ENCODE measurements at places on chromosomes 6 and 20.

DNA sequence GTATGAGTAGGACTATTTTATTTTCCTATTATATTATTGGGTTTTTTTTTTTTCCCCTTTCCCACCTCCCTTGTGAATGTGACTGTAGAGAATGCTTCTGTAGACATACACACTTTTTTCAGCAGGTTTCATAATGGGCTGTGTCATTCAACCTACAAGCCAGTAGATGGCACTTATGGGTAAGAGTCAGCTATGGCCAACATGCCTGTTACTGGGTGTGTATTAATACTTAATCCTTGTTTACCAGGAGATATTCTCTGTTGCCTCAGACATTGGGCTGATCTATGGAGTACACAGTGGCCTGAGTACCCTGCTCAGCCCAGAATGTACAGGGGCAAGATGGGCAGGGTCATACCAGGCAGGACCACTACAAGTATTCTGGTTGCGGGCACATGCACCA is 382.5 kb downstream of the EPHA7 start:
- H3K27me3 ChIP-seq = no peaks in the 10 kb centered on the region
- H3K27ac ChIP-seq = no peak overlapping the region
- H3K4me1 ChIP-seq = no peaks in the 10 kb centered on the region
- H3K36me3 ChIP-seq = no peaks in the 10 kb centered on the region

GRCh38 chr6:142303176-142303533 is 1.3 kb downstream of the ADGRG6 start:
- H3K4me3 ChIP-seq = no peak overlapping the region
- H3K27ac ChIP-seq = no peak overlapping the region
- H3K36me3 ChIP-seq = no peaks in the 10 kb centered on the region
- peaks cover 3% of the 10 kb centered on the region for H3K27me3 ChIP-seq

DNA sequence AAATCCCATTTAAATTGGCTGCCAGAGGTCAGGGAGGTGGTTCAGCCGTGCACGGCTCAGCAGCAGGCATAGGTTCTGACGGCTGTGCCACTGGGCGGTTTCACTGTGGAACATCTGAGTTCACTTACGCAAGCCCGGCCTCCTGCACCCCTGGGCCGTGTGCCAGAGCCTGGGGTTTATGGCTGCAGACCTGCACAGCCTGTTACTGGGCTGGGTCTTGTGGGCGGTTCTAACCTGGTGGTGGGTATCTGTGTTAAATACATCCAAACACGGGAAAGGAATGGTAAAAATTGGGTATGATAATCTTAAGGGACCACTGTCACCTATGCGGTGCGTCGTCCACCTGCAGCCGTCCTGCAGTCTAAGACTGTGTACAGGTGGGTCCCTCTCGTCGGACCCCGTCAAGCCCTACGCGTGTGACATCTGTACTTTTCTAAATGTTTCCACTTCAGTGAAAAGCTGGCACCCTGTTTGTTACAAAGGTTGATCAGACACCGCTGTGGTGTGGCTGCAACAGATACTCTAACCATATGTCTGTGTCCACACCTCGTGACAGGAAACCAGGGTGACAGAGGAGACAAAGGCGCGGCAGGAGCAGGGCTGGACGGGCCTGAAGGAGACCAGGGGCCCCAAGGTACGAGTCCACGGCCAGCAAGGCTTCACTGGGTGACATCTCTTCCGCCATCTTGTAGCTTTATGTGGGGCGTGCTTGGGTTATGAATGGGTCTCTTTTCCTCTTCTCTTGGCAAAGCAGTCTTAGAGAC is 21.5 kb downstream of the COL9A3 start:
- no peaks in the 10 kb centered on the region for H3K4me1 ChIP-seq
- no peaks in the 10 kb centered on the region for H3K36me3 ChIP-seq
- no peak overlapping the region for H3K4me3 ChIP-seq
- no peak overlapping the region for H3K27ac ChIP-seq

DNA sequence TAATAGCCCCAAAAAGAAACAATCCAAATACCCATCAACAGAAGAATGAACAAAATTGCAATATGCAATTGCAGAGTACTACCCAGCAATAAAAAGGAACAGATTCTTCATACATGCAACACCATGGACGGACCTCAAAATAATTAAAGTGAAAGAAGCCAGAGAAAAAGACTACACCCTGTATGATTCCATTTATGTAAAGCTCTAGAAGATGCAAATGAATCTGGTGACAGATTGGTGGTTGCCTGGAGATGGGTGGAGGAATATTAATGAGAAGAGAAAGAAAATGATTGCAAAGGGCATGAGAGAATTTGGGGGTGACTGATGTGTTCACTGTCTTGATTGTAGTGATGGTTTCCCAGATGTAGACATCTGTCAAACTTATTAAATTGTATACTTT is 51.8 kb downstream of the HECA start:
- no peak for DNase-seq
- no peak overlapping the region for H3K4me3 ChIP-seq
- H3K27me3 ChIP-seq = no peaks in the 10 kb centered on the region
- H3K36me3 ChIP-seq = no peaks in the 10 kb centered on the region
- no peaks in the 10 kb centered on the region for H3K4me1 ChIP-seq

GRCh38 chr20:4813863-4814695 is 92.4 kb downstream of the PRND start:
- H3K4me1 ChIP-seq = no peaks in the 10 kb centered on the region
- no peaks in the 10 kb centered on the region for H3K36me3 ChIP-seq
- peak overlapping the region; percentile 51 for H3K27ac ChIP-seq
- no peak for DNase-seq
- no peaks in the 10 kb centered on the region for H3K27me3 ChIP-seq
- no peak overlapping the region for H3K4me3 ChIP-seq

- H3K27me3 ChIP-seq = no peaks in the 10 kb centered on the region
- no peaks in the 10 kb centered on the region for H3K4me1 ChIP-seq
- no peak for DNase-seq
- H3K27ac ChIP-seq = no peak overlapping the region
- H3K36me3 ChIP-seq = no peaks in the 10 kb centered on the region
These were observed 454.1 kb upstream of the KHDRBS2 start for GRCh38 chr6:62740171-62740570.

DNA sequence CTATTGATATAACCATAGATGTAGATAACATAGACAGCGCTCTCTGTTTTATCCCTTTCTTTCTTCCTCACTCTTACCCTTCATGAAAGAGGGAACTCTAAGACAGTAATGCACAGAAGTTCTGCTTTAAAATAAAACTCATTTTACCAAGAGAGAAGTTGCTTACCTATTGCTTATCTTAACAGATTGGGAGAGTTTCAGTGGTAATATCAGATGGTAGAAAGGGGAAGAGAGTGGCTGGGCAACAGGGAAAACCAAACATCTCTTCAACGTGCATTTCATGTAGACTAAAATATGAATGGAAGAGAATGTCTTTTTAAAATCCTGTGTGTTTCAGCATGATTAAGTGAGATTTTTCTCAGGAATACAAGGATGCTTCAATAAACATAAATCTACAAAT is 45.3 kb upstream of the SIRPG start:
- H3K36me3 ChIP-seq = no peaks in the 10 kb centered on the region
- H3K27me3 ChIP-seq = no peaks in the 10 kb centered on the region

- no peaks in the 10 kb centered on the region for H3K36me3 ChIP-seq
- no peak for DNase-seq
- peaks cover 59% of the 10 kb centered on the region for H3K4me1 ChIP-seq
These were observed 6.7 kb downstream of the RAET1E start for GRCh38 chr6:149891259-149891658.

GRCh38 chr20:32155017-32155981 is 45.8 kb downstream of the TM9SF4 start:
- no peak overlapping the region for H3K4me3 ChIP-seq
- H3K36me3 ChIP-seq = peaks cover 60% of the 10 kb centered on the region
- no peaks in the 10 kb centered on the region for H3K27me3 ChIP-seq
- peak; percentile 64 for DNase-seq
- H3K4me1 ChIP-seq = peaks cover 17% of the 10 kb centered on the region
- peak overlapping the region; percentile 68 for H3K27ac ChIP-seq
